T-cell (primary cell): ENCODE measurements at places on chromosomes 1 and 21.

DNA sequence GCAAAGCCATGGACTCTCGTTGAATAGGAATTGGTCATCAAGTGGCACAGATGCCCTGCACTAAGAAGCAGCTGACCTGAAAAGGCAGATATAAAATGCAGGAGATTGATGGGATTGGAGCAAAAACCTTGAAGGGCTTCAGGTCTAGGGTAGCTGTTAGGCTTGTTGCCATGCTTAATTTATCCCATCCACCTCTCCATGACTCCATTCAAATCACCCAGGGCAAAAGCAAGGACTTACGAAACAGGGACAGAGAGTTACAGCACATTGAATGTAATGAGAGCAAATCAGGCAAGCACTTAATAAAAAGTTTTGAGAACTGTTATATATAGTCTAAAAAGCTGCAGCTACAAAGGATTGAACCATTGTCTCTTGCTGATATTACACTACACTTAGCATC is 298.2 kb upstream of the ESRRG start:
- H3K4me1 ChIP-seq, result no peaks in the 10 kb centered on the region
- no peaks in the 10 kb centered on the region for H3K36me3 ChIP-seq
- no peak overlapping the region for H3K27ac ChIP-seq
- no peak for DNase-seq
- no peaks in the 10 kb centered on the region for H3K27me3 ChIP-seq

- DNase-seq, result no peak
- H3K27ac ChIP-seq, result no peak overlapping the region
- peaks cover 17% of the 10 kb centered on the region for H3K36me3 ChIP-seq
- no peaks in the 10 kb centered on the region for H3K27me3 ChIP-seq
- H3K4me1 ChIP-seq, result no peaks in the 10 kb centered on the region
- H3K4me3 ChIP-seq, result no peak overlapping the region
These were observed 15.1 kb downstream of the TAF13 start for GRCh38 chr1:109060707-109061106.

DNA sequence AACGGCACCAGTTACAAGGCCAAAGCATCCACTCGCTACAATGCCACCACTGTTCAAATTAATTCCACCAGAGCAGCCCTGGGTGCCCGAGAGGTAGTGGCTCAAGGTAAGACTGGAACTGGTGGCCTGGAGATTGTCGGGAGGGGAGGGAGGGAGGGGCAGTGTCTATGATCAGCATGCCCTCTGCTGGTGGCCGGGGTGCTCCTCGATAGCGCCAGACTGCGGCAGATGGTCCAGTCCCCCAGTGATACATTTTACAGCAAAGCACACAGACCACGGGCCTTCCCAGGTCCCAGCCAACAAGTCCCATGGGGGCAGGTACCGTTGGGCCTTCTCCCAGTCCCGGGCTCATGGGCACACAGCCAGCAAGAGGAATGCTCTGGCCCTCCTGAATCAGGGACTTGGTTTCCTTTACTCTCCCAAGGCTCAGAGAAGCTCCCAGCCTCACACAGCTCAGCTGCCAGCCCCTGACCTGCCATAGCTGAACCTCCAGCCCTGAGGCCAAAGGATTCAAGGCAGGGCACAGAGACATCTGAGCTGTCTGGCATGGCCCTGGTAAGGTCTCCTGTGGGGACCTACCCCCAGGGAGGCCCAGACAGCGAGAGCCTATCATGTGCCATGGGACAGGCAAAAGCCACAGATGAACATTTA is 15.3 kb downstream of the ACOT7 start:
- no peak for DNase-seq
- H3K27ac ChIP-seq, result no peak overlapping the region
- no peaks in the 10 kb centered on the region for H3K36me3 ChIP-seq
- no peaks in the 10 kb centered on the region for H3K27me3 ChIP-seq
- no peaks in the 10 kb centered on the region for H3K4me1 ChIP-seq

DNA sequence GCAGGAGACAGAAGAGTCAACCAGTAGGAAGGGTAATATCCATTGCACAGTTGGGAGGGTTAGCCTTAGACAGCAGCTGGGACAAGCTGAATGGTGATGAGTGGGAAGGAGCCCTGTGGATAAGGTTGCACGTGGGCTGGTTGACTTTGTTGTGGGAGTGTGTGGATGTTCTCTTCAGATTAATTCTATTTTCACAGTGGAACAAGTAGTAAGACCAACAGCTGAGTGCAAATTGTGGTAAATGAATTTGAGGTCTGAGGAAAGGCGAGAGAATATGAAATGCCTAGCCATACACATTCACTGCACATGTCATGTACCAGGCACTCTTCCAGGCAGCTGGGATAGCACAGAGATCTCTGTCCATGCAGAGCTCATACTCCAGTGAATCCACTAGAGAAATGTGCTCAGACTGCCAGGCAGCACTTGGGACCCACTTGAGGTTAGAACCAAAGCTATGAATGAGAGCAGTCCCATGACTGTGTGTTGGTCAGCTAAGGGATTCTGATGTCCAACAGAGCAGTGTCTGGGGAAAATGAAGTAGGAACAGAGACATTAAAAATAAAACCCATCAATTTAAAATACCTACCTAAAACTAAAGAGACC is 25.2 kb upstream of the VTCN1 start:
- H3K4me3 ChIP-seq, result no peak overlapping the region
- no peaks in the 10 kb centered on the region for H3K4me1 ChIP-seq
- peaks cover 5% of the 10 kb centered on the region for H3K27me3 ChIP-seq

GRCh38 chr1:91406773-91407389 is 2.2 kb upstream of the HFM1 start:
- H3K27ac ChIP-seq, result no peak overlapping the region
- DNase-seq, result no peak
- H3K4me1 ChIP-seq, result peaks cover 11% of the 10 kb centered on the region
- H3K27me3 ChIP-seq, result no peaks in the 10 kb centered on the region
- no peaks in the 10 kb centered on the region for H3K36me3 ChIP-seq

DNA sequence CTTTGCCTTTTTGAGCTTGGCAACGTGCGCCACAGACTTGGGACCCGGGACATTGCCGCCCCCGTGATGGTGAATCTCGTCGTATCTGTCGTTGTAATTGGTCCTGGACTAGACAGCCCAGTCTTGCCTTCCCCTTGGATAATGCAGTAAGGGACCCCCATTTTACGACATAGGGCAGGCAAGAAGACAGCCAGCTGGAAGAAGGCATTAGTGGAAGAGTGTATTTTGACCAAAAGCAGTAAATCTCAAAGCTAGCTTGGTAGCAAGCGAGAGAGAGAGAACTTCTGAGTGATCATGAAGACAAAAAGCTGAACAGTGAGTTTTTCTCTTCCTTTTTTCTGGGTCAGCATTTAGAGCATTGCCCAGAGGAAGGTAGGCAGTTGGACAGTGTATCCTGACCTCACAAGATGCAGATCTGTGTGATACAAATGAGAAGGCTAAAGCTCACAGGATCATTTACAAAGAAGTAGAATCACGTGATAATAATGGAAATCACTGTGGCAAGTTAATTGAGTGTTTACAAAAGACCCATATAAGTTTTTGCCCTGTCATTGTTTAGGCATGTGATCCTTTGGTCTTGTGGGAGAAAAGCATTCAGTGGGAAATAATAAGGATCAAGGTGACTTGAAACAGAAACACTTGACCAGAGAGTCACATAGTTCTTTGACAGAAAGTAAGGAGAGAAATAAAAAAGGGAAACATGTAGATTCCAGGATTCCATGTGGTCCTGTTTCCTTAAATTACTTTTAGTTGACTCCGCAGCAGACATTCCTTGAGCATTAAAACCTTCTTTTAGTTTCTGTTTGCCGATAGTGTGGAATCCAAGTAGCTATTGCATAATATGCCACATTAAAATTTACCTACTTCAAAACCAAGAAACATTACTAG is 66.3 kb downstream of the CNST start:
- H3K36me3 ChIP-seq, result peaks cover 6% of the 10 kb centered on the region
- no peak overlapping the region for H3K27ac ChIP-seq
- H3K4me1 ChIP-seq, result no peaks in the 10 kb centered on the region
- DNase-seq, result no peak

DNA sequence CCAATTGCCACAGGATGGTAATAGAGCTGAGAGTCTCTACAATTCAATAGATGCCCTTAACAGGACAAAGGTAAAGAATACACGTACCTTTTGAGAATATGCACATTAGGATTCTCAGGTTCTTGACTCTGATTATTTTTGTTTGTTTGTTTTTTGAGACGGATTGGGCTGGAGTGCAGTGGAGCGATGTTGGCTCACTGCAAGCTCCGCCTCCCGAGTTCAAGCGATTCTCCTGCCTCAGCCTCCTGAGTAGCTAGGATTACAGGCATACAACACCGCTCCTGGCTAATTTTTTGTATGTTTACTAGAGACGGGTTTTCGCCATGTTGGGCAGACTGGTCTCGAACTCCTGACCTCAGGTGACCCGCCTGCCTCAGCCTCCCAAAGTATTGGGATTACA is 48.4 kb downstream of the TIAM1 start:
- no peaks in the 10 kb centered on the region for H3K27me3 ChIP-seq
- no peak overlapping the region for H3K27ac ChIP-seq
- no peak overlapping the region for H3K4me3 ChIP-seq
- no peak for DNase-seq
- H3K36me3 ChIP-seq, result no peaks in the 10 kb centered on the region

DNA sequence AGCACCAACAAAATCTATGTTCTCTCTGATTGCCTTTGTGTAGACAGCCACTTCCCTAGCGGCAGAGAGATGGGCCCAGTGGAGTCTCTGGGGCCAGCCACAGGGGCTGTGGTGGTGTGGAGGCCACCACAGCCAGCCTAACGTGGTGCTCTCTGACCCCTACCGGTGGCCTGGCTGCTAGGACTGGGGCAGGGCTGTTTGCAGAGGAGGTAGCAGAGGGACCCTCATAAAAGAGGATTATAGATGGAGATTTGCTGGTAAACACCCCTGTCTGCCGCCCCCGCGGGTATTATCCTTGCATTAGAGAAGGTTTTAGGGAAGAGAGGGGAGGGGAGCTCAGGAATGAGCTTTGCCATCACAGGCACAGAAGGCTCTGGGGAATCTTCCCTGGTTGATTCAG is 310.3 kb upstream of the VAMP3 start:
- H3K27me3 ChIP-seq, result peaks cover 19% of the 10 kb centered on the region
- no peak for DNase-seq

DNA sequence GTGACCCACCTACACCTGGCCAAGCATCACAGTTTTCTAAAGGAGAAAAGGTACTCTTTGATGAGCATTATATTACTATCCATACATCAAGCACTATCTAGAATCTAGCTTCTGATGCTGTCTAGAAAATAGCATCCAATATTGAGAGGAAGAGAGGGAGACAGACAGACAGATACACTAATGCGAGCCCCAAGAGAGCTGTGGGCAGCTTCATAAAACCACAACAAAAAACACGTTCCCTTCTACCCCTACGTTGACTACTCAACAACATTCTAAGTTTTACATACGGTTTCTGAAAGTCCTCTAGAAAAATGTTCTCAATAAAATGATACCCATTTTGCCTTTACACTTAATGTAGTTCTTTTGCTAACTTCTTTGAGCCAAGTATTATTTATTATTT is 221.8 kb downstream of the SLC45A1 start:
- no peak for DNase-seq
- no peak overlapping the region for H3K27ac ChIP-seq
- no peak overlapping the region for H3K4me3 ChIP-seq
- peaks cover 2% of the 10 kb centered on the region for H3K4me1 ChIP-seq
- H3K27me3 ChIP-seq, result no peaks in the 10 kb centered on the region

DNA sequence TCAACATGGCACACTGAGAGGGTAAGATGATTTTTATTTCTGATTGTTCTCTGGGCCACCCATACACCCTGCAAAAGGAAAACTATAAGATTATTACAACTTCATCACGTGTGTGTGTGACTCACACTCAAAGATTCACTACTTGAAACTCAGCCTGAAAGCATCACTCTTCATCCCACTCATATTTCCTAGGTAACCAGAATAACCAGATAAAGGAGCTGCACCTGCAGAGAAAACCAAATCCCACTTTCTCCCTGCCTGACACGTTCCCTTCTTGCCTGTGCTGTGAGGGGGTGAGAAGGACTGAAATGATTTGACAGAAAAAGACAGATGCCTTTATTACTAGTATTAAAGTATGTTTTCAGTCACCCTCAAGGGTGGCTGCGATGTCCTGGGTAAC is 131.6 kb downstream of the TGFBR3 start:
- peaks cover 21% of the 10 kb centered on the region for H3K36me3 ChIP-seq
- H3K4me1 ChIP-seq, result no peaks in the 10 kb centered on the region
- no peak for DNase-seq

GRCh38 chr1:157360023-157360390 is 192.3 kb downstream of the FCRL5 start:
- no peaks in the 10 kb centered on the region for H3K36me3 ChIP-seq
- H3K27ac ChIP-seq, result no peak overlapping the region
- H3K27me3 ChIP-seq, result no peaks in the 10 kb centered on the region
- DNase-seq, result no peak
- H3K4me3 ChIP-seq, result no peak overlapping the region

- no peak for DNase-seq
- H3K4me3 ChIP-seq, result no peak overlapping the region
- H3K27ac ChIP-seq, result no peak overlapping the region
- H3K36me3 ChIP-seq, result no peaks in the 10 kb centered on the region
These were observed 655.7 kb upstream of the ADAMTS5 start for GRCh38 chr21:27622631-27623030.

DNA sequence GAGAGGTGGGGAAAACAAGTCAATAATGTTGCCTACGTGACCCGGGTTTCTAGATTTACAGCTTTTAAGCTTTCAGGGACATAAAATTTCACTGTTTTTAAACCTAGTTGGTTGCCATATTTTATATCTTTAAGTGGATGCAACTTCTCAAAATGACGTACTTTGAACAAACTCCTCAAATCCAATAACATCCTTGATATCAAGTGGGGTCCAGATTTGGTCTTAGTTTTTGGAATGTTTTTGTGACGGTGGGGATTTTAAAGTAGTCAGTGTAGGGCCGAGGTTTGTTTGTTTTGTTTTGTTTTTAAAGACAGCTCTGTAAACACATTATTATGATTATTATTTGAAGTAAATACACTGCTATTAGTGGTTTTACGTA is 453 bp downstream of the CDKN2C start:
- DNase-seq, result no peak
- peak overlapping the region; percentile 98 for H3K4me3 ChIP-seq
- no peaks in the 10 kb centered on the region for H3K36me3 ChIP-seq
- peak overlapping the region; percentile 75 for H3K27ac ChIP-seq
